ENCODE measurements at places on chromosomes 2 and 18. TPM values are rescaled to one million over a fixed set of nuclear protein-coding genes. Genes with fewer than 3 reads are reported as not detected.

Gene TM4SF20
- total RNA-seq: not detected

Gene C2orf78
- not detected for total RNA-seq

Gene DOCK10
- total RNA-seq: 7.6 TPM

Gene DOK6
- 2.2 TPM for total RNA-seq

- H3K36me3 ChIP-seq: no peaks in the 10 kb centered on the region
- H3K4me1 ChIP-seq: no peaks in the 10 kb centered on the region
- no peak overlapping the region for H3K4me3 ChIP-seq
- no peak for DNase-seq
- no peaks in the 10 kb centered on the region for H3K27me3 ChIP-seq
Observed at GRCh38 chr2:7681881-7682461, 764.8 kb downstream of the RNF144A start.

DNA sequence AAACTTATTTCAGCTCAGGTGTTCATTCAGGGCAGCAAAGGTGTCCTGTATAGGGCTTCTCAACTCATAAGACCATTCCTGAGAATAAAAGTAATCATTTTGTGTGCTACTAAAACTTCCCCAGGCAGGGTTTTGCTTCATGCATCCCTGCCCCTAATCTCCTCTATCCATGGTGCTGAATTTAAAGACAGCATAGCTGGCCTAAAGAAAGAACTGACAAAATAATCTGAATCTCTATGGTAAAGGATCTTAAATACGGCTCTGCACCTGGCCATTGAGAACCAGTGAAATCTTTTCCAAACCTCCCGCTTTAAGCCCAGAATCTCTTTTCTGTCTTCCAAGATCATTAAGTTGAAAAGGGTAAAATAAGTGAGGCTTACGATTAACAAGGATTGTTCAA, 292.1 kb upstream of the KLHL29 start:
- DNase-seq: no peak
- peaks cover under 1% of the 10 kb centered on the region for H3K27me3 ChIP-seq
- peaks cover 5% of the 10 kb centered on the region for H3K36me3 ChIP-seq
- H3K4me3 ChIP-seq: no peak overlapping the region

DNA sequence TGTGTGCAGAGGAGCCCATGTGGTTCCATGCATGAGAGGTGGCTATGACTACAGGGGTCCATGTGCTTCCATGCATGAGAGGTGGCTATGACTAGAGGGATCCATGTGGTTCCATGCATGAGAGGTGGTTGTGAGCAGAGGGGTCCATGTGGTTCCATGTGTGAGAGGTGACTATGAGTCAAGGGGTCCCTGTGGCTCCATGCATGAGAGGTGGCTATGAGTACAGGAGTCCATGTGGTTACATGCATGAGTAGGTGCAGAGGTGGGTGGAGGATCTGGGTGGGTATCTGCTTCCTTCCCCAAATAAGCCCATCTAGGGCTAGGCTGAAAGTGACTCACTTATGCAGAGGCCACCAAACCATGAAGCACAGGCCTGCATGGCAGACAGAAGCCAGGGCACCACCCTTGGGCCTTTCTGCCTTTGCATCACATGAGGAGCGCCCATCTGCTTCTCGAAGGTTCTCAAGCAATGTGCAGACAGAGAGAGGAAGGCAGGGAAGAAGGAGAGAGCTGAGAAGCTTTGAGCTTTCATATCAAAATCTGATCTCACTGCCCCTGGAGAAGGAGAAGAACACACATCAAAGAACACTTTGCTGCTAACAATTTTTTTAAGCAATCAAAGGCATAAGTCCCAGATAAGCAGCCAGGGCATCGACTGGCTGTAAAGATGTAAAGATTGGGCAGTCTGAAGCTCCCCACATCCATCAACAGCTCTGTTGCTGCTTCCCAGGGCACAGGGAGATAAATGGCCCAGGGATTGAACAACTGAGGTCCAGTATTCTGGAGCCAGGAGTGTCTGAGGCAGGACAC, 137.6 kb downstream of the TNS1 start:
- peaks cover 10% of the 10 kb centered on the region for H3K4me1 ChIP-seq
- H3K27me3 ChIP-seq: peaks cover 6% of the 10 kb centered on the region
- DNase-seq: no peak
- peaks cover 6% of the 10 kb centered on the region for H3K36me3 ChIP-seq
- no peak overlapping the region for H3K27ac ChIP-seq

- H3K36me3 ChIP-seq: no peaks in the 10 kb centered on the region
- H3K4me3 ChIP-seq: no peak overlapping the region
- H3K27ac ChIP-seq: no peak overlapping the region
- peaks cover 2% of the 10 kb centered on the region for H3K27me3 ChIP-seq
- DNase-seq: no peak
Observed at GRCh38 chr2:55115761-55116597, 65.7 kb upstream of the RTN4 start.

- no peak overlapping the region for H3K4me3 ChIP-seq
- H3K27me3 ChIP-seq: peaks cover 2% of the 10 kb centered on the region
- DNase-seq: no peak
- H3K4me1 ChIP-seq: no peaks in the 10 kb centered on the region
Observed at GRCh38 chr2:79041032-79041448, 15.5 kb downstream of the REG3G start.

DNA sequence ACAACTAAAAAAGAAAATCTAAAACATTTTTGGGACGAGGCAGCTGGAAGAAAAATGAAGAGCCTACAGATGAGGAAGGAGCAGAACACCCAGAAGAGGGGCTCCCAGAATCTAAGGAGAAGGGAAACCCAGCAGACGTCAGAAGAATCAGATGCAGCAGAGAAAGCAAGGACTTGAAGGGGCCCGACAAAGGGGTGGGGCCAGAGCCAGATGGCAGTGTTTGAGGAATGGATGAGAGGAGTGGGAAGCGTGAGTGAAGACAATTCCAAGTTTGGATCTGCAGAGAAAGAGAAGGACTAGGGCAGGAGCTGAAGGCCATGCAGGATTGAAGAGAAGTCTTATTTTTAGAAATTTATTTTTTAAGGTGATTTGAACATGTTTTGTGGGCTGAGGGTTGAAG, 19.3 kb downstream of the PTMA start:
- H3K27ac ChIP-seq: no peak overlapping the region
- H3K4me3 ChIP-seq: no peak overlapping the region
- no peak for DNase-seq
- no peaks in the 10 kb centered on the region for H3K4me1 ChIP-seq
- no peaks in the 10 kb centered on the region for H3K36me3 ChIP-seq
- peaks cover 1% of the 10 kb centered on the region for H3K27me3 ChIP-seq

DNA sequence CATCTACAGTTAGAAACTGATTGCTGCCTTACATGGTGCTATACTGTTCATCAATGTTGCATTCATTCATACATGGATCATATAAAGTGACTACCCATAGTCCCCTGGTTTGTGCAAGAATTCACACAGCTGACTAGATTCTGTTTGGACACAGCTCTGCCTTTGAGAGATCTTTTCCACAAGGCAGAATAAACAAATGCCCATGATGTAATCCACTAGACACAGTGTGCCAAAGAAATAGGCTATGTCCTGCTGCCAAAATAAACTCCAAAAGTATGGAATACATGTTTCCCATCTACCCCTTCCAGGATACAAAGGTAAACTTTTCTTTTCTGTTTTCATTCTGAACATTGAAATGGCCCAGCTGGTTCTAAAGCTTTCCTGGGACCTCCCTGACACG, 269.4 kb upstream of the CHAC2 start:
- H3K4me3 ChIP-seq: no peak overlapping the region
- no peak overlapping the region for H3K27ac ChIP-seq
- no peaks in the 10 kb centered on the region for H3K27me3 ChIP-seq
- DNase-seq: no peak

DNA sequence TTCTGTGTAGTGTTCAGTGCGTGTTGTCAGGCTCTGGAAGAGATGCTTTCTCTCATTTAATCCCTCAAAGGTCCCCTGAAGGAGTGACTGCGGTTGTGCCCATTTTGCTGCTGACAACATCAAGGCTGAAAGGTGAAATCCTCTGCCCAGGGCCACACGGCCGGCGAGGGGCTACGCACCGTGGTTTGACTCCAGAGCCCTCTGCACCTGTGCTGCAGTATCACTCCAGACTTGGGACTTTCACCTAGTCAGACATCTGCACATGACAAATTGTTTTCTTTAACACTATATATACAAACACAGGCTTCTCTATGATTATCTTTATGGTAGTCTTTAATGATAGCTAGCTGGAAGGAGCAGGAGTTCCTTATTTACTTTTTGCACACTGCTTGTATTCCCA, 90.2 kb downstream of the ARMC9 start:
- peaks cover 15% of the 10 kb centered on the region for H3K36me3 ChIP-seq
- no peaks in the 10 kb centered on the region for H3K27me3 ChIP-seq
- H3K27ac ChIP-seq: no peak overlapping the region
- DNase-seq: no peak

DNA sequence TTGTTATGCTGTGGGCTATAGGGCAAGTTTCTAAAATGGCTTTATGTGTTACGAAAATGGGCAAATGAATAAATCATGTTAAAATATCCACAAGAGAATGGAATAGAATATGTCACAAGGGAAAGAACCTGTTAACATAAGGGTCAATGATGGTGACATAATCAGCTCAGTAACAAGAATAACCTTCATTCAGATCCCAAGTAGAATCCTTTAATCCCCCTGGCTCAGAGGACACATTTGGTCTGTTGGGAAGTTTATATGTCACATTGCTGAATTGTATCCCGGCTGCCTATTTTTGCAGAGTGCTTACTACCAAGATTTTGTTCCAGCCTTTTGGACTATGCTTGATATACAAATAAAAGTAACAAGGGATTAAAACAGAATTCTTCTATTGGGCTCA, 13.1 kb upstream of the LGALSL start:
- no peak for DNase-seq
- H3K4me3 ChIP-seq: no peak overlapping the region
- H3K27me3 ChIP-seq: no peaks in the 10 kb centered on the region
- H3K27ac ChIP-seq: no peak overlapping the region

GRCh38 chr2:40488927-40489677, 37.2 kb upstream of the SLC8A1 start:
- no peak overlapping the region for H3K27ac ChIP-seq
- no peaks in the 10 kb centered on the region for H3K36me3 ChIP-seq
- DNase-seq: no peak
- no peaks in the 10 kb centered on the region for H3K4me1 ChIP-seq

DNA sequence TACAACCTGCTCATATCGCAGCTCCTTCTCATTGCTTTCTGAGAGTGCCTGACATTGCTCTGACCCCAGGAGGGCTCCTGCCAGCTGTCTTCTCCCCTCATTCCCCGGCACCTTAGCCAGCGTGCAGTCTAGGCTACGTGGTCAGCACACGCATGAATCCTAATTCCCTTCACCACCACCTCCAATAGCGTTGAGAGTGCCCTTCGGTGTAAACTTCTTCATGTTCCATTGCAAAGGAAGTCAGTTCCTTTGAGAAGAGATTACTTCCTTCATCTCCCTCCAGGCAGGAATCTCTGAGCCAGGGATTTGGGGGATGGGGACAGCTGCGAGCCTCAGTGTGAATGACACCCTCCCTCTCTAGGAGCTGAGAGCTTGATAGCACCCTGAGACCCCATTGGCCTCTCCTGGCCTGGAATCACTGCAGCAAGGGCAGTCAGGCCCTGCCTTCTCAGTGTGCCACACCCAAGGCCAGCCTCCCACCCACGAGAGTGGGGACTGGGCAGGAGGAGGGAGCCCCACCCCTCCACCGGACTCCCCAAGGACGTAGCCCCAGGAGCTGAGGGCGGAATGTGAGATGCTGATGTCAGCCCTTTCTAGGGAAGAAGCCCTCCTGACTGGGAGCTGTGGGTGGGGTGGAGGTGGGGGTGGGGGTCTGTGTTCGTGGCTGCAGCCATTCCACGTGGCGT, 53.4 kb downstream of the SLC66A2 start:
- peaks cover 33% of the 10 kb centered on the region for H3K36me3 ChIP-seq
- H3K27me3 ChIP-seq: peaks cover 22% of the 10 kb centered on the region
- DNase-seq: no peak
- no peak overlapping the region for H3K4me3 ChIP-seq

DNA sequence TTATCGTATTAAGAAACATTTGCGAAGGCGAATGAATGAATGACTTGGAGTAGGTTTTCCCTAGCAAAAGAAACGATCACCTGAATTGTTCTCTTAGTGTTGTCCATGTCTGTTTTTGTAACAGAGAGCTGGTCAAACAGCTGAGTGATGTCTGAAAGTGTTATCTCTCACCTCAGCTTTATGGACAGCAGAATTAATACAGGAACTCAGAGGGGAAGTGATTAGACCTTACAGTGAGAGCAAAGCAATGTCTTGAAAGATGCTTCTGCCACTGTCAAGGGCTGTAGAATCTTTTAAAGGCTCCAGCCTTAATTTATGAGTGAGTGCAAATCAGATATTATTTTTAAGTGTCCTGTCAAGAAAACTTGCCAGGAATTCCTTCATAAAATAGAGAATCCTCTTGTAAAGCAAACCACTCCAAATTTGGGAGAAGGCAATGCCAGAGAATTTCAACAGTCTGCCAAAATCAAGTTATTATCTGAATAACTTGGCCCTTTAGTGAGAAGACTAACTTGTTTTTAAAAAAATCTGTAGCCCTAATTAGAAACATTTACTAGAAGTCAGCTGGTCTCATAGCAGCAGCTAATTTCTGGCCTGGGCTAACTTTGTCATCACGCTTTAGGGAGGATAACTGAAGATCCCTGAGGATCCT, 60.7 kb downstream of the CDC42EP3 start:
- H3K27ac ChIP-seq: no peak overlapping the region
- H3K36me3 ChIP-seq: no peaks in the 10 kb centered on the region
- H3K4me1 ChIP-seq: peaks cover 3% of the 10 kb centered on the region
- H3K27me3 ChIP-seq: no peaks in the 10 kb centered on the region

DNA sequence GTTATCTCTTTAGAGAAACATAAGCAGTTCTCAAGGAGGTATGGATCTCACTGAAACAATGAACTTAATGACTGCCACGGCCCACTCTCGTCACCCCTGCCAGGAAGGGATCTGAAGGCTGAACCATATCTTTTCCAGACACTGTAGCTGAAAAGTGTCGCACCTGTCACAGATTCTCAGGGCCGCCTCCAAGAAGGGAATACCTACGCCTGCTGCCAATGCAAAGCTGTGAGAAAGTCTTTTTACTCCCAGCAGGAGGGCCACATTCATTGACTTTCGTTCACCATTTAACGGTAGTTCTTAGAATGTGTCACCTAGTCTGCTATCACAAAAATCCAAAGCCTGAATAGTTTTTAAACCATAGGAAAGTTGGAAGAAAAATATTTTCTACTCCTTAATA, 66.7 kb upstream of the SH3BP4 start:
- H3K27ac ChIP-seq: no peak overlapping the region
- H3K36me3 ChIP-seq: no peaks in the 10 kb centered on the region
- DNase-seq: no peak
- H3K27me3 ChIP-seq: peaks cover 2% of the 10 kb centered on the region

DNA sequence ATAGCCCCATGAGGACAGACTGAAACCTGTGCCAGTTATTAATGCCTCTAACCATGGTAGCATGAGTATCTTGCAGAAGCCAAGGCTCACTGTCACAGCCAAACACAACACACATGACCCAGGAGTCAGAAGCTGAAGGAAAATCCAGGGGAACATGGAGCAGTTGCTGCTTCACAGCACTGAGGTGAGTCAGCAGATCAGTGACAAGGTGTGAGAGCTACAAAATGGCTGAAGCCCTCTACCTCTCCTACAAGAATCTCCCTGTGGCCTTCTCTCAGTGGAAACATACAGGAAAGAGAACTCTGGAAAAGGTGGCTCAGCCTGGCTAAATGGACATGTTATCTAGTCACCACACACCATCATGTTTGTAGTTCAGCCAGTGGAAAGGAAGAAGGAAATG, 93.5 kb downstream of the NAB1 start:
- no peak overlapping the region for H3K27ac ChIP-seq
- H3K36me3 ChIP-seq: peaks cover 2% of the 10 kb centered on the region
- H3K4me3 ChIP-seq: no peak overlapping the region
- H3K27me3 ChIP-seq: no peaks in the 10 kb centered on the region
- DNase-seq: no peak
- peaks cover 10% of the 10 kb centered on the region for H3K4me1 ChIP-seq

Data from endothelial cell (in vitro differentiated cells).